Stimulated activated CD4-positive, alpha-beta T cell treated with anti-CD3 and anti-CD28 coated beads, Interleukin-2, amount 100 ng/mL, for 48 hours (primary cell): ENCODE measurements at places on chromosomes 1 and 21.

GRCh38 chr1:153250166-153250565, 9.3 kb upstream of the LORICRIN start:
- no peak for DNase-seq

DNA sequence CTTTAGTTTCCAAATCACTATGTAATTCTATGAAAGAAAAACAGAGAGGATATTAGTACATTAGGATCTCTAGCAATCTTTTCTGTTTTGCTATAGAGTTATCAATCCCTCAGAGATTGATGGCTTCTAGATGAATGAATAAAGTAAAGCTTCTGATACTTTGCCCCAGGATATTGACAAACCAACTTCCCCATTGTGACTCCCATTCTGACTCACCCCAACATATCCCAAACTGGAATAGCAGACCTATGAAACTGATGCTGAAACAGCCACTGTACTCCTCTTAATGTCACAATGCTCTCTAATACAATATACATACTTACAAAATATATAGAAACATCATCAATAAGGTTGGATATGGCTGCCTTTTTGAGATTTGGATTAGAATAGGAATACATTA, 442.1 kb upstream of the NR5A2 start:
- DNase-seq = no peak

DNA sequence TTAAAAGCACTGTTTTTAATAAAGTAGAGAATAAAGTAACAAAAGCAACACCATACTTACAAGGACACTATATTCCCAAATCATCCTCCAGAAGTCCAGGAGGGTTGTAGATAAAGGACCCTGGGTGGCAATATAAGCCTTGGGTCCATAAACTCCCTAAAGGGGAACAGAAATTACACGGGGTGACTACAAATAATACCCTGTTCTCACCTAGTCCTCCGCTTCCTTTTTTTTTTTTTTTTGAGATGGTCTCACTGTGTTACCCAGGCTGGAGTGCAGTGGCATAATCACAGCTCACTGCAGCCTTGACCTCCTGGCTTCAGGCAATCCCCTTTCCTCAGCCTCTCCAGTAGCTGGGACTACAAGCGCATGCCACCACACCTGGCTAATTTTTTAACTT, 13.1 kb downstream of the PTPN22 start:
- DNase-seq = no peak

GRCh38 chr1:246566813-246567645, 773 bp downstream of the CNST start:
- no peak for DNase-seq

- DNase-seq = no peak
Measured at GRCh38 chr21:45306453-45306831, 18.7 kb upstream of the POFUT2 start.

- DNase-seq = no peak
Measured at GRCh38 chr1:220527908-220528678, at the start of gene MARK1. Gene MARK1, plus strand, starts transcription at chr1:220528136. Its CDS starts 687 bp downstream, at chr1:220528823.

- DNase-seq = peak; percentile 12
Measured at GRCh38 chr21:31665397-31665796, 5.9 kb downstream of the SOD1 start.

DNA sequence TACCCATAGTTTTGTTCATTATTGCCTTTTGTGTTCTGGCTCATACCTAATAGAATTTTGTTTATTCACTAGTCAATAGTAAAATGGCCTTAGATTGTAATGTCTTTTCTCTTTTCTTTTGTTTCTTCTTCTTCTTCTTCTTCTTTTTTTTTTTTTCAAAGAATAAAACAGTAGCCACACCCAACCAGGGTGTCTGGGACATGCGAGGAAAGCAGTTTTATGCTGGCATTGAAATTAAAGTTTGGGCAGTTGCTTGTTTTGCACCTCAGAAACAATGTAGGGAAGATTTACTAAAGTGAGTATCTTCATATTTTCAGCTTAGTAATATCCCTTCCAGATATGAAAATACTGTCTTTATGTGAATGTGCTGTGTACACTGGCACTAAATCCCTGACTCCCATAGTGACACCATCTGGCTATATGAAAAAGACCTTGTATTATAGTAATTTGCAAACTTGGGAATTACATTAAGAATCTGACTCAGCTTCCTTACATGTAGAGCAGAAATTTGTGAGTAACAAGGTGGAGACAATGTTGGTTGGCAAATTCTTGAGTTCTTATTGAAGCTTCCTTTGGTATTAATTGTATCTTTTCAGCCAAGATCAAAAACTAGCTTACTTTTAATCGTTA, 24.6 kb downstream of the AGO4 start:
- DNase-seq = no peak

DNA sequence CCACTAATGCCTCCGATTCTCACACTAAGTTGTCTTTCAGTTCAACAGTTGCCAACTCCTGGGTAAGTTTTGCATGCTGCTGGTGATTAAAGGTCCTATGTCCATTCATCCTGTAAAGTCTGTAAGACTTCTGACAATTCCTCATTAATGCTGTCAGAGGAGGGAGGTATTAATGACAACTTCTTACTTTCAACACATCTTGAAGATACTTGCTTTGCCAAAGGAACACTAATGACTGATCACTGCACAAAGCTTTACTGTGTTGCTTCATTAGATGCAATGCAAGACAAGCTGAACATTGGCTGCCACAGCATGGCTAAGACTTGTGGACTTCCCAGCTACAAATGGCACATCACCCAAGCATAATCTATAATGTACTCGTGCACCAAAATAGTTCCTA, 114.6 kb upstream of the PRDX6 start:
- DNase-seq = no peak

GRCh38 chr1:206551986-206552326, 44.6 kb downstream of the RASSF5 start:
- DNase-seq = no peak

GRCh38 chr1:221430152-221430960, 311.5 kb downstream of the DUSP10 start:
- DNase-seq = no peak

DNA sequence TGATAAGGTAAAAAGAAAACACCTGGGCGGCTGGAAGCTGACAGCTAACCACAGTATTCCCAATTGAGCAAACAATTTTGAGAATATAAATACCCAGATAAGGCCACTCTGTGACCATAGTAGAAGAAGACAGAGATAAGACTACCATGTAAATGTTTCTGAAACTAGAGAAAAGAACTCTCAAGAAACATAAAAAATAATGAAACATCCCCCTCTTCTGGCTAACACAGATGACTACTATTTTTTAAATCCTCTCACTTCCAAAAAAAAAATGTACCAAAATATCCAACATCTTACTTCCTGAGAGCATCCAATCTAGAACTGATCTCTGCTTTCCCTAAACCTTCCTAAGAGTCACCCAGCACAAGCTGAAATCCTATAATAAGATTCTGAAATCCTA, 125.9 kb downstream of the HFM1 start:
- DNase-seq = no peak

DNA sequence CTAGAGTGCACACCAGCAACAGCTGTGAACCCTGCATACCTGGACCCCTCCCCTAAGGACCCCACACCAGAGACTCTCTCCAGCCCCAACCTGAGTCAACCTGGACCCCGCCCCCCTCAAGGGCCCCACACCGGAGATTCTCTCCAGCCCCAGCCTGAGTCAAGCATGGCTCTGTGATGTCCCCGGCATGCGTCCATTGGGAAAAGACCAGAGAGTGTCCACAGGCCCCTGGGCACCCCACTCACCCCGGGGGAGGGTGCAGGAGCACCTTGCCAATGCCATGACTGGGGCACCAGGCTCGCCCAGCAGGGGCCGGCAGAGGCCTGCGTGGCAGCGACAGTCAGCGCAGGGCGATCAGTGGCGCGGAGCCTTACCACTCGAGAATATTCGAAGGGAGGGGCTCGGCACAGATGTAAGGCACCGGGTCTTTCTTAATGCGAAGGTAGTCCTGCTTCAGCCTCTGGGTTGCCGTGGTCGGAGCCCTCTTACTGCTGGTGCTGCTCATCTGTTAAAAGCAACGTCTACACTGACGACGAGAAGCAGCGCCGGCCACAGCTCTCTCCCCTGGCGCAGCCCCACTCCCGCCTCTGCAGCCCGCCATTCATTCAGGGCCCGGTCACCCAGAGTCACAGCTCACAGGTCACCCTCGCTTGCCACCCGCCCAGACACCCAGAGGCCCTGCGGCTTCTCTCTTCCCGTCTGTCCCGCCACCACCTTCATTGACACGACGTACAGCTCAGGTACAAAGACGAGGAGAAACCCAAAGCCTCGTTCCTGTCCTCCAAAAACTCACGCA, 6.0 kb downstream of the UBE2J2 start:
- DNase-seq = no peak
